Caco-2 (cell line): ENCODE measurements at places on chromosomes 4 and X. TPM values are rescaled to one million over a fixed set of nuclear protein-coding genes. Genes with fewer than 3 reads are reported as not detected.

- DNase-seq: no peak
Observed at GRCh38 chr4:106584337-106584989, 215.9 kb upstream of the GIMD1 start.

DNA sequence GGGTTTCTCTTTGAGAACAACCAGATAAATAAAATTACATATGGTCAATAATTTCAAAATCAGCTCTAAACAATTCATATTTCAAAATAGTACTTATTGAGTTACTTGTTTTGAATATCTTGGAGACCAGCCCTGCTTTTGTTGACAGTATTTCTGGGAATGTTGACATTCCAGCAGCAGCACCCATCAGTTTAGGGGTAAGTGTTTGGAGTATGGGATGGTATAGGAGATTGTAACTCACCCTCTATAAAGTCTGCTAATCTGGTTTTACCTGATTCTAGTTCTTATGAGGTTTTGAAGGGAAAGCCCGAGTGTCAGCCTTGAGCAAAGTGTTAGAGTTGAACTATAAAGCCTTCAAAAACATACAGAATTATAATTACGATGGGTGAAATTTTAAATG lies 139.2 kb upstream of the ANKRD50 start:
- no peak for DNase-seq

DNA sequence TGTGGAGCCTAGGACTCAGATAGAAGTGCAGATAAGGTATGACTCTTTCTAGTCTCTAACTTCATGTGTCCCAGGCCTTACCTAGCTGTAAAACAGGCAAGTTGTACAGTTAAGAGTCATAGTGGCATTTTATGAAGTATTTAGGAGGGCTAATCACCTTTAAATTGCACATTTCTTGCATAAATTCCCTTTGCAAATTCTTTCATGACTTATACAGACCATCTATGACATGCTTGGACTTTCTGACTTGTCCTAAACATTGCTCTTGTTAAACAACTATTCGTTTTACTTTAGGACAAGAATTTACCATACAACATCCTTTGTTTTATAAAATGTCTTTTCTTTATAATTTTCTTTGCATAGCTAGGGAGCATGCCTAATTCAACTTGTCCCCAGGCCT lies 7.8 kb upstream of the RRAGB start:
- DNase-seq: peak; percentile 1

MAP7D2 gene
- total RNA-seq: 42.8 and 45.4 TPM in 2 replicates

ZNF732 gene
- not detected in 2 replicates for total RNA-seq
